ENCODE measurements at places on chromosomes 3 and 15. TPM values are rescaled to one million over a fixed set of nuclear protein-coding genes. Genes with fewer than 3 reads are reported as not detected.

Gene EAF2
- 8.1 TPM for polyA plus RNA-seq

DNA sequence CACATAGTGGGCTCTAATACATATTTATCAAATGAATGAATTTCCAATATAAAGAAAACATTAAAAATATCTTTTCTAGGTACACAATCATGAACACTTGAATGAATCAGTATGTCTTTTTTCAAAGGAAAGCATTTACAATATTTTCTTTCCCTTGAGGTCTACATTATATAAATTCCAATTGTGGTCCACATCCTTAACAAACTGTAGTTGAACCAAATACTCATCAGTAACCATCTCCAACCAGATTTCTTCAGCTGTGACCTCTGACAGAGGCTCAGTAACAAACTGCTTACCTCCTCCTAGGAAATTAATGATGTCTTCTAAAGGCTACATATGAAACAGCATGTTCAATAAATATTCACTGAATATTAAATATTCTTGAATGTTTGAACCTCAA lies 58.8 kb downstream of the CFAP20DC start:
- no peak for DNase-seq

- no peak for DNase-seq
Observed at GRCh38 chr15:95295896-95296625, 1034.4 kb upstream of the NR2F2 start.

Gene GPR149
- polyA plus RNA-seq: 0.10 TPM

- DNase-seq: peak; percentile 60
Observed at GRCh38 chr3:111802163-111802625, 56.9 kb upstream of the PHLDB2 start.

DNA sequence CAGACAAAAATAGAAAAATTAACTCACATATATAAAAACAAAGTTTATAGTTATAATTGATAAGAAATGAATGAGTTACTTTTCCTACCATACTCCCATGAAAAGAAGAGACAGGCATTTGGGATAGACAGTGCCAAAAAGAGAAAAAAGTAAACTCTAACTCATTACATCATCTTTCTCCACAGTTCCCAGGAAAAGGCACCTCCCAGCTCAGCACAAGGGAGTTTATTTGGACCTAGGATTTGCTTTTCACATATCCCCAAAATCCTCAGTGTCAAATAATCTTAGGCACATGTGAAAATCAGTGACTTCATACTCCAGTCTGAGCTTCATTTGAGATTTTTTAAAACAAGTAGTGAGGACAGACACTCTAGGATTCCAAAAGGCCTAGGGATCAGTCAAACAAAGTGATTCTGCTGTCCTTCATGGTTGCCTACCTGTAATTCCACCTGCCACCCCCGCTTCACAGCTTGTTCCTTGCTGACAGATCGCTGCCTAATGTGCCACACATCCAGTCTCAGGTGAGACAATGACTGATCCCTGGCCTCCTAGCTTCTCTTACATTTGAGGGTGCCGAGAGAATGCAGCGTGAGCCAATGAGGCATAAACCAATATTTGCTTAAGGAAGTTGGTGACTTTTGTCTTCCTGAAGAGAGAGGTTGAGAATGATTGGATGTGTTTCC lies 573.7 kb downstream of the TBL1XR1 start:
- DNase-seq: peak; percentile 40

GRCh38 chr15:37765786-37766185 lies 168.7 kb upstream of the TMCO5A start:
- no peak for DNase-seq

DNA sequence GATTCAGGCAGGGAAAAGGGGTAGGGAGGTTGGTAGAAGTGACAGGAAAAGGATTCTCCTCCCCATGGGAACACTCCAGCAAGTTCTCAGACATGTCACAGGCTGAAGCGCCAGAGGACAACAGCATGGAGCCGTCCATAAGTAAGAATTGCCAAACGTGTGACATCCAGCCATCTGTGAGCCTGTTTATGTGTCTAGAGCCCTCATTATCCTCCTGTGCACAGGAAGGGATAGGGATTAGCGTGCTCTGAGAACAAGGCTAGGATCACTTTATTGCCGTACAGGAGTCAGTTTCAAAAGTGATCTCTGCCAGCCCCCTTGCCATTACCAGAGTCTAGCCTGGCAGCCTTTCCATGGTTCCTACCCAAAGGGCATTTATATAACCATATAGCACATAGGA lies 549.5 kb downstream of the NTRK3 start:
- DNase-seq: no peak

Gene STX19
- polyA plus RNA-seq: 0.11 TPM

Gene ZMYND10
- polyA plus RNA-seq: 1.1 TPM

DNA sequence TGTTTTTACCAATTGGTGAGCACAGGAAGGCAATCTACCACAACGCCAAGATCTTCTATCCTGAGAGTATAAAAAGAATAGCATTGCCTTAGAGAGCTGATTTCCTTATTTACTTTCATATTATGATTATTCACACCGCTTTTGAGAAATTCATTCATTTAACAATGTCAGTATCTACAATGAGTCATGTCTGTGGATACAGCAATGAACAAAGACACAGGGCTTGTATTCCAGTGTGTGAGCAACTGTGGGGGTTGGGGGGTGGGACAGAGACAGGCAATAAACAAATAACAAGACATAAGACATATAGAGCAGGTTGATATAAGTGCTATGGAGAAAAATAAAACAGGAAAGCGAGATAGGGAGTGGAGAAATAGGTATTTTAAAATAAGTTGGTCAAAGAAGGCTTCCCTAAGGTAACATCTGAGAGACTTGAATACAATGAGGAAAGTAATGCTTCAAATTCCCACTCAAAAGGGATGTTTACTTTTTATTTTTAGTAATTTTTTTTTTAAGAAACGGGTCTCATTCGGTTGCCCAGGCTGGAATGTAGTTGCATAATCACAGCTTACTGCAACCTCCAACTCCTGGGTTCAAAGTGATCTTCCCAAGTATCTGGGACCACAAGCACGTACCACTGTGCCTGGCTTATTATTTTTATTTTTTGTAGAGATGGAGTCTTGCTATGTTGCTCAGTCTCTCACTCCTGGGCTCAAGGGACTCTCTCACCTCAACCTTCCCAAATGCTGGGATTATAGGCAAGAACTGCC lies 45.7 kb downstream of the PGBD4 start:
- DNase-seq: no peak

Gene TICRR
- polyA plus RNA-seq: 4.1 TPM

Measured in forelimb muscle (tissue), 1 donor.